ENCODE measurements at places on chromosomes 5 and 9.

DNA sequence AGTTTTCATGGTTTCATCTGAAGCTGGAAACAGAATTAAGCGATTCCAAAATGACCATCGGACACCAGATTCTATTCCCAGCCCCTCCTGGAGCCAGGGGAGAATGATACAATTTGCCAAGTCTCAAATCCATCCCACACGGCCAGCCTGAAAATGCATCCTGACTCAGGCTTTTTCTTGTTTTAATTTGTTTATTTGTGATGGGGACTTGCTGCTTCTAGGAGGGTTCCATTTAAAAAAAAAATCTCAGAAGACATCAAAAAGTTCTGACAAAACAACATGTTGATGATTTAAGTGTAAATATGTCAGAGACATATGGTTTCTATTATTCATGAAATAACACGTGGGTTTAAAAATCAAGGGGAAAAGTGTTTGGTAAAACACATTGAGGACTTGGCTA is 173.2 kb downstream of the GAS1 start:
- DNase-seq = no peak

DNA sequence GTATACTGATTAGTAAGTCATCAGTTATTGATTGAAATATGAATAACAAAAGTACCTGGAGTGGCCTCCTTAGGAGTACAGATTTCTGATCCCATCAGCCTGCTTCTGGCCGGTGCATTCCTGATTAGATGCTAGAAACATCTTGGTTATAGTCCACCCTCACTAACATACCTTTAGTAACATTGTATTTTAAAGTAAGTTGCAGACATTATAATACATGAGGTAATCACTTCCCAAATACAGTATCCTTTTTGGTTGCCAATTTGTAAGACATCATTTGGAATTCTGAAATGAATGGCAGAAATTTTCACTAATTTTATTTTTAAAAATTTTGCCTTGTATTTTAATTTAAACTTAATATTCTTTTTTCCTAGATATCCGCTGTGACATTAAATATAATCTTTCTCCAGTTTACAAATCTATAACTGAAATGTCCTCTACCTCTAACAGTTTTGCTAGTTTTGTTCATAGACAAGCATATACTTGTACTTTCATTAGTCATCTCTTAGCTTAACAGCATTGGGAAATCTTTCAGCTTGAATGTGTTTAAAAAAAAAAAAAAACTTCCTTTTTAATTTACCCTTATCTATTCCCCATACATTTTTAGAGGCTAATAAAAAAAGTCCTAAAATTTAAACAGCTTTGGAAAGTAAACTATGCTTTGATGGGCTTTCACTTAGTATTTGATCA is 178.9 kb downstream of the XRCC4 start:
- no peak for DNase-seq

- no peak for DNase-seq
Observed at GRCh38 chr5:16666883-16667398, 50.1 kb upstream of the RETREG1 start.

GRCh38 chr9:92561374-92562330 is 25.9 kb upstream of the ECM2 start:
- DNase-seq = no peak

GRCh38 chr5:383621-384020 is 59.4 kb upstream of the EXOC3 start:
- no peak for DNase-seq

DNA sequence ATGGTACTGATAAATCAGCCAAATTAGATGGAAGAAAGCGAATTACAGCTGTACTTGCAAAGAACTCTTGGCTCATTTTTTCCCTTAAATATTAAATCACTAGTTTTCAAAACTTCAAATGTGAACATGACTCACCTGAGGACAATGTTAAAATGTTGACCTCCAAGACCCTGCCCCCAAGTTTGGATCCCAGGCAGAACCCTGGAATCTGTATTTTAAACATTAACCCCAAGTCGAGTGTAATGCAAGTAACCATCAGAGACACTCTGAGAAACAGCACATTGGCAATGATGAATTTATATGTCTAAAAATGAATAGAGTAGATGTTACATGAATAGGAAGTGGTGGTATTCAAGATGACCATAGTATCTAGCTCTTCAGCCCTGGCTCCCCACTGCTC is 2.3 kb upstream of the CD274 start:
- no peak for DNase-seq

DNA sequence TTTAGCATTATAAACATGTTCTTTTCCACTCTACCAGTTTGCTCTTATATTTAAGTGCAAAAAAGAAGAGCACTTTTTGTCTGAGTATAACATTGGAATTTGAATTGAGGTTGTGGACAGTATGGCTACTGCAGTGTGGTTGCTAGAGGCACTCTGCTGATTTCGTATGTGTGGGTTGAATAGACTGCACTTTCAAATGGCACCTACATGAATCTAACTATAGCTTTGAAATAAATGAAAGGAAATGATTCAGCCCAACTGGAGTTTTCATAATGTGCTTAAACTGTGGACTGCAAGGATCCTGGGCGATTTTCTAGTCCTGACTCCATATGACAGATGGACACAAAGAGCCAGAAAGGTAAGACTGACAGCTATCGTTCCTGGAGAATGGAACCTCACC is 657.6 kb upstream of the RIOK2 start:
- DNase-seq = no peak

DNA sequence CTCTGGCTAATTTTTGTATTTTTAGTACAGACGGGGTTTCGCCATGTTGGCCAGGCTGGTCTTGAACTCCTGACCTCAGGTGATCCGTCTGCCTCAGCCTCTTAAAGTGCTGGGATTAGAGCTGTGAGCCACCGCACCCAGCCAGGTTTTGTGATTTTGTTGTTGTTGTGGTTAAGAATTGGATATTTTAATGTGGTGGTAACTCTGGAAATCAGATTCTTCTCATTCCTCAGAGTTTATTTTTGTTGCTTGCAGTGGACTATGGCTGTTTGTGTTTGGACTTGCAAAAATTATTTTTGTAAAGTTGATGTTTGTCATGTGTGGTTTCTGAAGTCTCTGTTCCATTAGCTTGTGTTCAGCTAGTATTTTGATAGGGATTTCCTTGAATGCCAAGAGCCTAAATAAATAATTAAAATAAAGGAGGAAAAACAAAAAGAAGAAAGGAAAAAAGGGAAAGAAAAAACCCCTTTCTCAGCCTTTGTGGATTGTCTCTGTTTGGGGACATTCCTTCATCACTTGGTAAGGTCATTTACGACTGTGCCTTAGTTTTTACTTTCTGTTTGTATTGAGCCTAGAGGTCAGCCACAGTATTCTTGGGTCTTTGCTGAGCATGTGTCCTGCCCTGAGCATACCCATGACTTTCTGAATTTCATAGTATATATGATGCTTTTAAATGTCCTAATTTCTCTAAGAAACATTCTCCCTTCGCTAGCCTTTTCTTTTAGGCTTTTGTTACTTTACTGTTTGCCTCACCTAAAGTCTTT is 37.3 kb downstream of the PBX3 start:
- no peak for DNase-seq

GRCh38 chr5:127702926-127703561 is at the start of gene CCDC192:
CCDC192 (plus strand) TSS chr5:127703391; CDS start chr5:127703446, 55 bp downstream.
- DNase-seq = no peak

- no peak for DNase-seq
Observed at GRCh38 chr5:122350496-122350895, 38.5 kb downstream of the SNCAIP start.

GRCh38 chr5:150589862-150590601 is 50.4 kb upstream of the SYNPO start:
- DNase-seq = no peak

DNA sequence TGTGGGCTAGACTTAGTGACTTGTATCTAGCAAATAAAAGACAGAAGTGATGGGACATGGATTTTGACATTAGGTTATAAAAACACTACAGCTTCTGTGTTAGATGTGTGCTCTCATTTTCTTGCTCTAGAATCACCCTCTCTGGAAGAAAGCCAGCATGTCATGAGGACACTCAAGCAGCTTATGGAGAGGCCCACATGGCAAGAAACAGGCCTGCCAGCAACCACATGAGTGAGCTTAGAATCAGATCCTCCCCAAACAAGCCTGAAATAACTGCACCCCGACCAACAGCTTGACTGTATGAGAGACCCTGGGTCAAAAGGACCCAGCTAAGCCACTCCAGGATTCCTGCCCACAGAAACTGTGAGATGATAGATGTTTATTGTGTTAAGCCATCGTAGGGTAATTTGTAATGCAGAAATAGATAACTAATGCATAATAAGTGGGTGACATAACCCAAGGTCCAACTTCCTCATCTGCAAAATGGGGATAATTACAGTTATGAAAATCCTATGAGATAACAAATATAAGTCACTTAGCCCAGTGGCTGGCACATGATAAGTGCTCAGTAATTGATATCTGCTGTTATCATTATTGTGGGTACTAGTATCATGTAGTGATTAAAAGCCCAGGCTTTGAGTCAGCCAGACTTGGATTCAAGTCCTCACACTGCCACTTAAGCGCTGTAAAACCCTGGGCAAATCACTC is 86.5 kb downstream of the KLHL3 start:
- no peak for DNase-seq

GRCh38 chr9:19470981-19471650 is 62.3 kb downstream of the ACER2 start:
- DNase-seq = no peak

GRCh38 chr5:17302604-17303003 is 85.2 kb downstream of the BASP1 start:
- no peak for DNase-seq

- no peak for DNase-seq
Observed at GRCh38 chr9:19269582-19269981, 39.1 kb downstream of the DENND4C start.

- no peak for DNase-seq
Observed at GRCh38 chr9:129945314-129945713, 97.7 kb downstream of the FNBP1 start.

- DNase-seq = no peak
Observed at GRCh38 chr5:130400091-130400490, 495.8 kb downstream of the CHSY3 start.

GRCh38 chr5:136006164-136006563 is 22.6 kb upstream of the TGFBI start:
- no peak for DNase-seq

DNA sequence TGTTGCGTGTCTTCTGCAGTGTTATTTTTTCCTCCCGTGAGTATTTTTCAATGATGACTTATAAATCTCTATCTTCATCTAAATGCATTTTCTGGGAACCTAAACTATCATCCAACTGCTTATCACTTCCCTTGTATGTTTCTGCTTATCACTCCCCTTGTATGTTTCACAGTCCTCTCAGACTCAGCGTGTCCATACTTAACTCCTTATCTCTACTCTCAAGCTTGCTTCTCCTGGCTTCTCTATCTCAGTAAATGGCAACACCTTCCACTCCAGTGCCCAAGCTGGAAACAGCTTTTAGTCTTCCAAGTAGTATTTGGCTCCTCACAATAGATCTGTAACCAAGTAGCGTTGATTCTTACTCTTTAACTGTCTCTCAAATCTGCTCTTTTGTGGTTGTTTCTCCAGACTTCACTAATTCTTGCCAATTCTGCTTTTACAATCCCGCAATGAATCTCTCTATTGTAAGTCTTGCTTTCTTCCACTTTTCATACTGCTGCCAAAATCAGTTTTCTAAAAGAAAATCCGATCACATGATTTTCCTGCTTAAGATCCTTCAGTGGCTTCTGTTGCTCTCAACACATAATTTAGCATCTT is 33.8 kb upstream of the TXNDC8 start:
- DNase-seq = no peak

DNA sequence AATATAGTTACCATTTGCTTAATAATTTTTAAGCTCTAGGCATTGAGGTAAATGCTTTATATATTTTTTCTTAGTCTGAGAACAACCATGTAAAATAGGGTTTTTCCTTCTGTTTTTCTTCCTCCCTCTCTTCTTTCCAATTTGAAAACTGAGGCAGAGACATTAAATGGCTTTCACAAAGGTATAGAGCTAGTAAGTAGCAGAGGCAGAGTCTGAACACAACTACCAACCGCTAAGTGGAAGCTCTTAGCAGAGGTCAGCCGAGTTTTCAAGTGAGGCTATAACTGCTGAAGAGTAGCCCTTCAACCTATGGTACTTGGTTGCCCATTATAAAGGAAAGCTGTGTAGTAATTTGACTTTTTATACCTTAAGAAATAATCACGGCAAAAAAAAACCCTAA is 187.1 kb downstream of the MEF2C start:
- DNase-seq = no peak

DNA sequence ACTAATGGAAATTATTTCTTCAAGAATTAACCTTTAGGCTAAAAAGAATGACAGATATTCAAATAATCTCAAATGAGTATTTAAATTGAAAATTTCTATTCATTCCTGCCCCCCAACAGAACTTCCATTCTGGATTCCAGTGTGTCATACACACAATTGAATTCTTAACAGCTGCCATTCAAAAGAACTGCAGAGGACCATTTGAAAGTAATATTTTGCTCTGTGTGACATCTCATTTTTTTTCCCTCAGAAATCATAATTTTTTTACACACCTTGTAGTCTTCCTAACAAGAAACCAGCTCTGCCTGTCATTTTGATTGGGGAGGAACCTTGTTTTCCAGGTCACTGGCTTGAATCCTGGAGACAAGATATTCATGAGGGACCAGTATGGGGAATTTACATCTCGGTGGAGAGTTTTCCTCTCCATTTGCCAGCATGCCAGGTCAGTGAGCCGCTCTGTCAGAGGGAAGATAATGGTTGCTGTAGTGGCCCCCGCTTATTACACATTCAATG is 358.7 kb upstream of the ITGA1 start:
- no peak for DNase-seq

DNA sequence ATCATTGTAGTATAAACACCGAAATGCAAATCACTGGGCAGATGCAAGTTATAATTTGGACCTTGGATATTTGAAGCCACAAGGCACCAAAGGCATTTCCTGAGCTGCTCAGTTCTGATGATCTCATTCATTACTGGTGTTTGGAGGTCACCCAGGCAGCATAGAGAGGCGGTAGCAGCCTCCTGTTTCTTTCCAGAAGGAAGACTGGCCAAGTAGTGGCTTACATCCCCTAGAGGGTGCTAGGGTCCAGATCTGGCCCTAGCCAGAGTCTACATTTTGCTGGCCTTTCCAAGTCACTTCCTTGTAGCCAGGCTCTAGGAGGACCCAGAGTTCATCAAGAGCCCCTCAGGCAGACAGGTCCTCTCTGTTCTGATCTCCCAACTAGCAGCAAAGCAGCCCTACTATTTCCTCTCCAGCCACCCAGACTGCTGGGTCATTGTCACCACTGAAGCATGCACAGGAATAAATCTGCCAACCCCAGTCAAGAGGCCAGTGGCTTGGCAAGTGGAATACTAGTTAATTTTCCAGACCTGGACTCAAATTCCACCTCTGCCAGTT is 33.4 kb upstream of the TTC1 start:
- no peak for DNase-seq

- DNase-seq = no peak
Observed at GRCh38 chr9:128011071-128011817, 30.5 kb upstream of the EEIG1 start.

- no peak for DNase-seq
Observed at GRCh38 chr9:137157618-137158415, 12.0 kb downstream of the LRRC26 start.

DNA sequence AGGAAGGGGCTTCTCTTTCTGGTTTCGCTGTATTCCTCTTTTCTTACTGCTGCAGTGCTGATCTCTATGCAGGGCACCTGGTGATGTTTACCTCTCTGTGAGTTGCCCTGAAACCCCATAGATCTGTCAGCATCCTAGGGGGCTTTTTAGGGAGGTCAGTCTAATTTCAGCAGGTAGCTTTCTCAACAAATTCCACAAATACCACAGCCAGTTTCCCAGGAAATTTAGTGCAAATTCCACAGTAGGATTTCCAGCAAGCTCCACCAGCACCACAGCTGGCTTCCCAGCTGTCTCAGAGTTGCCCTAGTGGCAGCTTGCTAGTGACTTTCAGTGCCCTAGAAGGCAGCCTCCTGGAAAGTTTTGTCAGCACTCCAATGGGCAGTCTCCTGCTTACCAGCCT is 379.1 kb upstream of the SMC2 start:
- no peak for DNase-seq

Measured in GM20000 (cell line).